Fibroblast of skin of scalp (primary cell): ENCODE measurements at places on chromosomes 2 and 18.
A peak's percentile ranks its signal among the peaks of the same experiment; 100 is the strongest.

DNA sequence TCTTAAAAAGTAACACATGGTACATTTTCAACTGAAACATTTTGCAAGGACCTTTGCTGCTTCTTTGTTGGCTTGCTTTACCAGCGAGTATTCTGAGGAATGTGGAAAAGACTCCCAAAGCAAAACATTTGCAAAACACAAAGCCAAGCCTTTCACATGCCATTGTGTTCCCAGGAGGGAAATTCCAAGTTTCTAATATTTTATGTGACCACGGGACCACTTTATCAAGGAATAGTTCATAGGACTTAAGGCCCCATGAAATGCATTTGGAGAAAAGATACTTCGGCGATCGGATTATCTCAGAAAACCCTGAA lies 26.2 kb downstream of the CYP27C1 start:
- DNase-seq, result peak; percentile 95

DNA sequence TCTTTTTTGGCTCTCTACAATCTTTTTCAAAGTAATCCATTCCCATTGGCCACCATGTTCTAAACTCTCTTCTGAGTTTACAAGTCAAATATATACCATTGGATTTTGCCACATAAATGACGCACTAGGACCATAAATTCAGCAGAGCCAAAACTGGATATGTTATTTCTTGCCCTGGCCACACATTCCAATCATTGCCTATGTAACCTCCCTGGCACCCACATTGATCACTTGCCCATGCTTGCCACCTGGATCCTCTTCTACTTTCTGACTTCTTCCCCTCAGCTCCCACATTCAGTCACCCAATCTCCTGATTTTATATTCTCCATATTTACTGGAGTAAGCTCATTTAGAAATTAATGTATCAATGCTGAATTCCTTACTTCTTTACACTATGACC lies 5.1 kb upstream of the ZC3H15 start:
- no peak for DNase-seq

DNA sequence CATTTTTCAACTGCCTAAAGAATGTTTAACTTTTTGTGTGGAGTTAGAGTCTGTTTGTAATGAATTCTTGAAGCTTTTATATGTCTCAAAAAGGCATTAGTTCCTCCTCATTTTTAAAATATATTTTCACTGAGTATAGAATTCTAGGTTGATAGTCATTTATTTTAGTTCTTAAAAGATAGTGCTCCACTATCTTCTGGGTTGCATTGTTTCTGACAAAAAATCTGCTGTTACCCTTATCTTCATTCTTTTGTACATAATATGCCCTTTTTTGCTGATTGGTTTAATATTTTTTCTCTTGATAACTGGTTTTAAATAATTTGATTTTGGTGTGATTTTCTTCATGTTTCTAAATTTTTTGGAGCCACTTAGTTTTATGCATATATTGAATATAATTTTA lies 754.7 kb upstream of the GYPC start:
- DNase-seq, result no peak

DNA sequence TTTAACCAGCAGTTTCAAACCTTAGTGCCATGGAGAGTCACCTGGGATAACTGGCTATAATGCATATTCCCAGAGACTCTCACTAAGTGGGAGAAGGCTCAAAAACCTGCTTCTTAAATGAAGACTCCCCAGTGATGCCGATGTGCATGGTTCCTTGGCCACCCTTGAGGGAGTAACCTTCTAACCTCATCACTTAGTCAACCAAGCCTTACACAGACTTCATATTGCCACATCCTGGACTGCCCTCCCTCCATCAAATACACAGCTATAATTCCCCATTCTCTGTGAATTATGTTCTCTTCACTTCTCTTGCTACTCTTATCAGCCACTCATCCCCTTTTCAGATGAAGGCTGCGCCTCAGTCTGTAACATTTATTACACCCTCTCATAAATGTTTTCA lies 462.9 kb upstream of the RGPD4 start:
- DNase-seq, result no peak

GRCh38 chr18:3541549-3542386 lies 91.8 kb downstream of the TGIF1 start:
- no peak for DNase-seq

DNA sequence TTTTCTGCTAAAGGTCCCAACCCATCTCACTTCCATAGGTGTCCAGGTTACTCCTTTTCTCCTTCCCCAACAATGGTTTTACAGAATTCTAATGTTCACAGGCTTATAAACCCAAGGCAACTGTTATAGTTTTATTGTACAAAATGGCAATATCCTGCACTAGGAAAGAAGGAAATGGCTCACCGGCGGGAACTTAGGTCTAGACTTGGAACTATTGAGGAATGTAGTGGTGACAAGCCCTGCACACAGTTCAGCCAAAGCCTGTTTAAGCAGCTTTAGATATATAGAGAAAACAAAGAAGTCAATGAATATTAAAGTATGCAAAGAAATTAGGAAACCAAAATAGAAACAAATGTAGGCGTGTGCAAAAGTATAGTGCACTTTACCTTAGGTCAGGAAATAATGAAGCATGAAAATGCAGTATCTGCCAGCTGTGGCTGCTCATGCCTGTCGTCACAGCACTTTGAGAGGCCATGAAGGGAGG lies 22.7 kb upstream of the KCNG3 start:
- no peak for DNase-seq

- DNase-seq, result peak; percentile 28
These were observed 65.2 kb downstream of the PLCL1 start for GRCh38 chr2:197869501-197870111.

DNA sequence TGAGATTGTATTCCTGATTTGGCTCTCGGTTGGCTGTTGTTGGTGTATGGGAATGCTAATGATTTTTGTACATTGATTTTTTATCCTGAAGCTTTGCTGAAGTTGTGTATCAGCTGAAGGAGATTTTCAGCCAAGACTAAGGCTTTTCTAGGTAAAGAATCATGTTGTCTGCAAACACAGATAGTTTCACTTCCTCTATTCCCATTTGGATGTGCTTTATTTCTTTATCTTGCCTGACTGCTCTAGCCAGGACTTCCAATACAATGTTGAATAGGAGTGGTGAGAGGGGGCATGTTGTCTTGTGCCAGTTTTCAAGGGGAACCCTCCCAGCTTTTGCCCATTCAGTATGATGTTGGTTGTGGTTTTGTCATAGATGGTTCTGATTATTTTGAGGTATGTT lies 90.4 kb downstream of the CYP26B1 start:
- DNase-seq, result no peak

DNA sequence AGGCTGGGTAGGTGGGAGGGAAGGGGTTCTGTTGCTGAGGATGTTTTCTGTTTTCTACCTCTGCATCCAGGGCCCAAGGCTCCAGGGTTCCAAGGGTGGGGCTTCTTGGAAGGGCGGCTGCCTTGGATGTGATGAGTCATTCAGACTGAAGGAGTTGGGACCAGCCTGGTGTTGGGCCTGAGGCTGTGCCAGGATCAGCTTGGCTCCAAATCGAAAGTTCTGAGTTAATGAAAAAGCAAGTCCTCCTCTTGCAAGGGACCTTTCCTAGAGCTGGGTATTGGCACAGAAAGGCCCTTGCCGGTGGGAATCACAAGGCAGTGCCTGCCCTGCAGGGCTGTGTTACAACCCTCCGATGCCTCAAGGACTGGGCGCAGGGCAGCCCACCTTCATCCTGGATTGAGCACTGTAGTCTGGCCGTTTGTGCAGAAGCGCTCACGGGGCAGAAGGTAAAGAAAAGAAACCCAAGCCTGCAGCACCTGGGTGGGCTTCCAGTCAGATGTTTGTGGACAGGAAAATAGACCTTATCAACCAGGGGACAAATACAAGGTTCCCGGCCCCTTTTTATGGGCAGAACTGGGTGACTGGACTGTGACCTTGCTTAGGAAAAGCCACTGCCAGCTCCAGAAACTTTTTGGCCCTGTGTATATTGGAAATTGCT lies 52.5 kb upstream of the MCFD2 start:
- DNase-seq, result peak; percentile 85

DNA sequence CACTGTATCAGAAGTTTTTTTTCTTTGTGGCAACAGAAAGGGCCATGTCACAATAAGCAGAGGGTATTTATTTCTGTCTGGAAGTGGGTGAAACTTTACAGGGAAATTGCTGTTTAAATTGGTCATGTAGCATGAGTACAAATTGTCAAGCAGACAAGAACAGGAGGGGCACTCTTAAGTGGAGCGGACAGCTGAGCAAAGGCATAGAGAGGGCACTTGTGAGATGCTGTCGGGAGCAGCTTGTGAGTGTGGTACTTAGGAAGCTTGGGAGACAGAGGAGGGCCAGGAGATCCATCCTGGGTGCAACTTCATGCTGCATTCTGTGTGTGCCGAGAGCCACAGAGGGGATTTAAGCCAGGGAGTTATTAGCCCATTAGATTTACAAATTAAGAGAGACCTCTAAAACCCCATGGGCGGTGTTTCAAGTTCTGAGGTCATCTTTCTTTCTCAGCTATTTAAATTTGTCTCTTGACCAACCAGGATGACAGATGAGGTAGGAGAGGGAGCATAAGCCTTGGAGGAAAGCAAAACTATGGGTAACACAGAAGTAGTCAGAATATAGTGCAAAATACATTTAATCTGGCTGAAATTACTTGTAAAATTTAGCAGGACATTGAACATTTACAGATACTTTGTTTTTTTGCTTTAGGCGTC lies 30.4 kb downstream of the INPP4A start:
- DNase-seq, result no peak

DNA sequence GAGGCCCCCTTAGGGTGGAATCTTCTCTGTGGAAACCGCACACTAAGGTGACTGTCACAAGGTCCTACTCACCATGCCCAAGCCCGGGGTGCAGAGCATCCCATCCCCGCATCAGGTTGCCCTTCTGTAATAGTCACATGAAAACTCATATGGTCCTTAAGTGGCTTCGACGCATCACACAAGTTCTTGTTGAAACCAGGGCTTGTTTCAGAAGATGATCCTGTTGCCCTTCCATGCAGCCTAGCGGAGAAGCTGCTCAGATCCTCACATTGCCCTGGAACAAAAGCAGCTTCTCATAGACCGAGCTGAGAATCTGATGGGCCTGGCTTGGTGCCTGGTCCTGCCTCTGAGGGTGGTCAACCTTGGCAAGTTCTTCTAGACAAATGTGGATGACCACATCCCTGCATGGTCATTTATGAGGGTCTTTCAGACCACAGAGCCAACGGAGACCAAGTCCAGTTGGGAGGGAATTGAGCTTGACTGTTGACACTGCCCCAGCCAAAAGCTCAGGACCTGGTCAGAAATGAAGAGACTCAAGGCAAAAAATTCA lies 54.1 kb downstream of the PDCL3 start:
- DNase-seq, result no peak

DNA sequence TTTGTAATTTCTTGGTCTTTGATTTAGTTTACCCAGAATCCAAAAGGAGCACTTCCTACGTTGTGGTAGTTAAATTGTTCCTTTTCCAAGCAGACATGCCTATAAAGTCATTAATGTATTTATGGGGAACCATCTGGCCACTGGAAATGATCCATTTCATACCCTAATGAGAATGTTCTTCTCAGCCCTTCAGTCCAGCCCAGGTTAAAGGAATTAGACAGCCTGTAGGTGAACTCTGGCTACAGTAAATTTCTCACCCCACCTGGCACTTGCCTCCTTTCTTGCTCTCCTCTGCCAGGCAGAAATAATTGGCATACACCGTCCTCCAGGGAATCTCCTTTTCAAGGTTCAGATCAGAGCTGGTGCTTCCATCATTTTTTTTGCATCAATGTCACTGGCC lies 121.1 kb downstream of the SETBP1 start:
- DNase-seq, result no peak

GRCh38 chr18:45014047-45014501 lies 333.4 kb downstream of the SETBP1 start:
- DNase-seq, result peak; percentile 88

DNA sequence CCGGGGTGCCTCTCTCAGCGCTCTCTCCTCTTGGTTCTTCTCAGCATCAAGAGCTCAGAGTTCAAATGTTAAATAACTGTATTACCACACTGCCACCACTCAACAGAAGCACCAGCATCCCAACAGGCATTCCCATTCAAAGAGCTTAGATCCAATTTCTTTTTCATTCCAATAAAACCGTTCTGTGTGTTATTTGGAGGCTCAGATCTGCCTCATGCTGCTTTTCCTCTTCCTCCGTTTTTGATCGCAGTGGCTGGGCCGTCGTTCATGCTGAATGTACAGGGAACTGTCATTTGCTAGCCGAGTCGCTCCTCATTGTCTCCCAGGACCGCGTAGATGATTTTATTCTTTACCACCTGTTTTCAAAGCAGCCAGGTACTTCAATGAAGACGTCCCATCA lies 798.9 kb upstream of the SALL3 start:
- no peak for DNase-seq

DNA sequence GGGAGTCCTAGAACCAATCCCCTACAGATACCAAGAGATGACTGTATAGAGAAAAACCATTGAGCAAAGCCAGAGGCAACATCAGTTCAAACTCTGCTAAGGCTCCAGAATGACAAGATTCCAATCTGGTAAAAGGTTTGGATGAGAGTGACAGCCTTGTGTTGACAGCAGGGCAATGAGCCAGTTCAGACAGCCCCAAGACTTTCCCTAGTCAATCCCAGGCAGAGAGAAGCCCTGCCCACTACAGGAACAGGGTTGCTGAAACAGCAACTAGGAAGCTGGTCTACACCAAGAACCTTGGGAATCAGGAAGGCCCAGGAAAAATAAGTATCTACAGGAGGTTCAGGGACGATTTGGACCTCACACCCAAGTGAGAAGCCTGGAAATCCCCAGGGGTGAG lies 3.3 kb downstream of the PSTPIP2 start:
- DNase-seq, result no peak

DNA sequence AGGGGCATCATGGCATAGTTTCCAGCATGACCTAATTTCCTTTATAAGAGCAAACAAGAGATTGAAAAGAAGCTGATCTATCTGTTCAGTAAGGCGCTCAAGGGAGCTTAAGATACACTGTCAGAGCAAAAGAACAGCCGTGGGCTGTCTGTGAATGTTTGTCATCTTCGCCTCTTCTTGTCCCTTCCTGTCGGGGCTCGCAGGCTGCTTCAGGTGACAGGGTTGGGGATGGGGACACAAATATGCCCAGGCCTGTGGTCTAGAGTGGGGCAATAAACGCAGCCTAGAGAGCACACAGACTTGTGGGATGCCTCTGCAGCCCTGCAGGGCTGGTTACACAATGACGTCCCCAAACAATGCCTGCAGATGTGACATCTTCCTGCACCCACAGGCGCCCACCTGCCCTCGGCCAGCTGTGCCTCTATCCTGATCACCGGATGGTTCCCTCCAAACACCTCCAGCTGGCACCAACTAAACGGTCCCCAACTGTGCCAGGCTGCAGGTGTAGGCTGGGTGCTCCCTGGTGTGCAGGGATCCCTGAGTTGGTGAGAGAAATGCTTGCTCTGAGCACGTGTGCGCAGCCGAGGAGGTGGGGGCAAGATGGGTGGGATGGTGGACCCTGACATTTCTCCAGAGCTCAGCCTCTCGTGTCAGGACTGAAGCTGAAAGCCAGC lies 72.8 kb downstream of the EDAR start:
- no peak for DNase-seq

GRCh38 chr2:181420259-181421130 lies 36.7 kb upstream of the ITGA4 start:
- DNase-seq, result no peak
